Activated gamma-delta T cell treated with Interleukin-2 at 50 U/mL for 16 hours (primary cell): ENCODE measurements at places on chromosomes 7 and 10.

DNA sequence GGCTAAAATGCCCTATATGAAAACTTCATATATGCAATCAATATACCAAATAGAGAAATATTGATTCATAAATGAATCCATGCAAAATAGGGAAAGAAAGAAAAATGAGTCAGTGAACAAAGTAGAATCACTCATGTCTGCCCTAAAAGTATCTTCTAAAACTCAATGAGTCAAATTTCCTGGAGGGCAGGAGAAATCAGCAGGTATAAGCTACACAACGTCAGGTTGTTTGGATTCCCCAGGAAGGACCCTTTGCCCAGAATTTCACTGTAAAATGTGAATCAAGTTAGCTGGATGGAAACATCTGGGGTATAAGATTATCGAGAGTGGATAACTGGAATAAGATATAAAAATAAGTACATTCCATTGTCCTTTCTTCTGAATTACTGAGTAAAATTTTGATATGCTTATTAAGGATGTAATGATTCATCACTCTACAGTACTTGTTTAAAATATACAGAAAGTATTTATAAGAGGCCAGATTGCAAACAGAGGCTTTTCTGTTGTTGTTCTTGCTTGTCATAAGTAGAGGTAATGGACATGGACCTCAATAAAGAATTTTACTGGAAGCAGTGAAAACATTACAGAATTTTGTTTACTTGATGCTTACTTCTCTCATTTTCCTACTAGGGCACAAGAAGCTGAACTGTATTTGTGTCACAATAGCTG, 99.0 kb downstream of the AGMO start:
- DNase-seq, result no peak

- no peak for DNase-seq
Observed at GRCh38 chr10:93106631-93107072, 33.0 kb downstream of the CYP26A1 start.

DNA sequence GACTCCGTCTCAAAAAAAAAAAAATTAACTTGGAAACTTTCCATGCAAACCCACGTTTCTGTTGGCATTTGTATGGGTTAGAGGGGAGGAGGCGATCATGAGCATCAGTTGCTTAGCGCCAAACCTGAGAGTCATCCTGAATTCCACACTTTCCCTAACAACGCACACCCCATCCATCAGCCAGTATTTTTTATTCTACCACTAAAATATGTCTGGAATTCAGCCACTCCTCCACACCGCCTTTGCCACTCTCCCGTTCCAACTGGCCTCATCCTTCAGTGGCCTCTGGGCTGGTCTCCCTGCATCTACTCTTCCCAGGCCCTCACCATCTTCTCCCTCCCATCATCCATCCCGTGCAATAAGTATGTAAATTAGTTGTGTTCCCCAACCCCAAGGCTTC, 4.7 kb upstream of the LMBR1 start:
- no peak for DNase-seq

GRCh38 chr10:73905256-73906020, 5.5 kb upstream of the PLAU start:
- DNase-seq, result no peak

GRCh38 chr7:33654676-33655075, 250.7 kb upstream of the BMPER start:
- no peak for DNase-seq

- no peak for DNase-seq
Observed at GRCh38 chr10:102368077-102368476, 27.4 kb upstream of the NFKB2 start.

DNA sequence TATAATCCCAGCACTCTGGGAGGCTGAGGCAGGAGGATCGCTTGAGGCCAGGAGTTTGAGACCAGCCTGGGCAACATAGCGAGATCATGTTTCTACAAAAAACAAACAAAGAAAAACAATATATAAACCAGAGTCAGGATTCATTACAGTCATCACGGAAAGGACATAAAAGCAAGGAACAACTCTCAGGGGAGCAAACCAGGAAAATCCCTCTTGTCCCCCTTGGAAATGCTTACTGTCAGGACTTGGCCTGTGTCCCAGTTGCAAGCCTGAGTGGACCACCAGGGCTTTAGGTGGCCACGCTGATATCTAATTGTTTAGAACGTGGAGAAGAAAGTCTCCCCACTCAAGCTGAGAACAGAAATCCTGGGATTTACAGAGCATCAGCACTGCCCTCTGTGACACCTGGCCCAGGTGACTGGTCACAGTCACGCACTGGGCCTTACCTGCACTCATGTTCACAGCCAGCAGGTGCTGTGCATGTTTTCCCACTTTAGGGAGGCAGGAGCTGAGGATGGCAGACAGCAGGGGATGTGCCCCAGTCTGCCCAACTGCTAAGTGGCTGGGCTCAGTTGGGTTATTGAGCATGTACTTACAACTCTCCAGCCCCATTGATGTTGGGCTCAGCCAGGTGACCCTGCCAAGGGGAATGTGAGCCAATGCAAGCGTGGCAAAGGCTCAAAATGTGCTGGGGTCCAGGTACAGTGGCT, 60.9 kb downstream of the TMEM130 start:
- no peak for DNase-seq

DNA sequence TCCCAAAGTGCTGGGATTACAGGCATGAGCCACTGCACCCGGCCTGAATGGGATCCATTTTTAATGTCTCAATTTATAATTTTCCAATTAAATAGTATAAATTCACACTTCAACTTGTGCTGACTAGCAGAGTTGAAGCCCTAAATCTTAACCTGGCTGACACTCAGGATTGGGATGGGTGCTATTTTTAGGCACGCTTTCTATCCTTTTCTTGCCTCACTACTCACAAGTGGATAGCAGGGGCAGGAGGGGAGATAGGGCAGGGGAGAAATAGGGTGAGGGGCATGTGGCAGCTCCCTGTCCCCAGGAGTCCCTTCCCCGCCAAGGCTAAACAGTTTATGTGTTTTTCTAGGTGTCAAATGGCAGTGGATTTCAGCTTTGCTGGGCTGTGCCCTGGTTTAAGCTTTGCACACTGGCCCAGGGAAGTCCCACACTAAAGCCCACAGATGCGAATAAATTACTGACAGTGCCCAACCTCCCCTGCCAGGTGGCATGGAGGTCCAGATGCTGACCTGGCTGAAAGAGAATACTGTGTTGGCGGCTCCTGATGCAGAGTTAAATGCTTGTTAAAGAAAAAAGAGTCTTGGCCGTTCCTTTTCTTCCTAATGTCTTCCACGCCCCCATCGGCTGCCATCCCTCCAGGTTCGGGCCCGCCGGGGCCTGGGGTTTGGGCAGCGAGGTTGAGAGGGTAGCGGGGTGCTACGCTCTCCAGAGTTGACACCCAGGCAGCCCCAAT, 36.2 kb upstream of the EFCAB10 start:
- DNase-seq, result no peak
